ENCODE measurements at places on chromosomes 5 and 9.

- DNase-seq = peak; percentile 26
Measured at GRCh38 chr5:156920042-156920860, 42.8 kb downstream of the TIMD4 start.

GRCh38 chr9:78005231-78006002 lies 26.2 kb downstream of the GNAQ start:
- DNase-seq = no peak

DNA sequence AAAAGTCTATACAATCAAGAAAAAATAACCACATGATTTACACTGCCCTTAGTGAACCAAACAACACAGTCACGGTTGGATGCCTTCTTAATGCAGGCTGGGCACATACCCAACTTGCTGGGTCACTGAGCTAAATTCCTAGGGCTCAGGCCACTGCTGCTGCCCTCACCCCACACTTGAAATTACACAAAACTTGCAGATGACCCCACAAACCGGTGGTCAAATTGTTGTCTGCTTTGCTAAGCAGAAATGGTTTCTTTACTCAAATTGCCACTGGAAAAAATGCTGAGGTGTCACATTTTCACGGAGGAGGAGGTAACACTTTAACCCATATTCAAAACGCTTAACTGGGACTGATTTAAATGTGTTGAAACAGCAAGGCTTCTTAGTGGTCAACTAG lies 62.4 kb downstream of the HMHB1 start:
- DNase-seq = peak; percentile 68

DNA sequence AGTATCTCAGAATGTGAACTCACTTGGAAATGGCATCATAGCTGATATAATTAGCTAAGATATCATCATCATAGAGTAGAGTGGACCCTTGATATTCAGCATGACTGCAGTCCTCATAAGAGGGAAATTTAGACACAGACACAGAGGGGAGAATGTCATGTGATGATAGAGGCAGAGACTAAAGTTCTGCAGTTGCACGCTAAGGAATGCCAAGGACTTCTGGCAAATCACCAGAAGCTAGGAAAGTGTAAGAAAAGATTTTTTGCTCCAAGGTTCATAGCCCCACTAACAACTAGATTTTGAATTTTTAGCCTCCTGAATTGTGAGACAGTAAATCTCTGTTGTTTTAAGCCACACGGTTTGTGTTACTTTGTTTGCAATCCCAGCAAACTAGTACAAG lies 612.6 kb upstream of the ST8SIA4 start:
- no peak for DNase-seq

DNA sequence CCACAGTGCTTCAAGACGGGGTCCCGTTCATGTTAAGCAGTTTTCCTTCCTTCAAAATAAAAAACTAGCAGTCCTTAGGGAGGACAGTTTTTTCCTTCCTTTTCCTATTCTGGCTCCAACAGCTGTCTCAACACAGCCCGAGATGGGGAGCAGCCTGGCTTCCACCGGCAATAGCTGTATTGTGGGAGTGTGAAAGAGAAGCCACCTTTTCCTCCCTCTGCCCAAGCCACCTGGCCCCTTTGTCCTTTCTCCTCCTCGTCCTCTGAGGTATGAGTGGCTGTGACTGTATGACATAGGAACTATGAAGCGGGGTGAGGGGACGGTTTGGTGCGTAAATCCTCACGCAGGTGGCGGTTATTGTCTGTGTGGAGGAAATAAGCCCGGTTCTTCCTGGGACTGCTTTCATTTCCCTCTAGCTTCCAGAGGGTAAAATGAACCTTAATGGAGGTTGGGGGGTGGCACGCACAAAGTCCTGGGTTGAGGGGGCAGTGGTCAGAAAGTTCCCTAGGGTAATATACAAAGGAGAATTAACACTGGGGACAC lies 292.0 kb upstream of the DMRT1 start:
- DNase-seq = no peak

GRCh38 chr5:73176250-73176649 lies 3.3 kb downstream of the TMEM174 start:
- peak; percentile 8 for DNase-seq

- no peak for DNase-seq
Measured at GRCh38 chr9:91047993-91048607, 246.5 kb downstream of the SYK start.

DNA sequence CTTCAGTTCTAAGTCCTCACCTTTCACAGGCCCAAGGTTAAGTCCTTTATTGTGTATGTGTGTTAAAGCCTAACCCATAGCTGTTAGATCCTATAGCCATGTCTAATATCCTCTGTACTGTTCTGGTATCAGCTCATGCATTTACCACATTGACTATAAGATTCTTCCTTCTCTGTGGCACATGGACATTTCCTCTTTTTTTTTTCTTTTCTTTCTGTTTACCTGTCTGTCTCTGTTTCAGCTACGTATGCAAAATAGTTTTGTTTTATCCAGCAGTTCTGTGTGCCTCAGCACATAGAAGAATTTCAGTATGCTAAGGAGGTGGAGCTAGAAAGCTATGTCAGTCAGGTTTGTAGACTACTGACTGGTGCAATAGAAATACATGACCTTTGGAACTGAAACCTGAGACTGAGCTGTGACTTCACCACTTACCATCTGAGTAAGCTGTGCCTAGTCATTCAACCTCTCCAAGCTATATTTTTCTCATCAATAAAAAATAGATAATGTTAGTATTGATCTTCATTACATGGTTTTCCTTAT lies 155.6 kb upstream of the VLDLR start:
- DNase-seq = peak; percentile 87

DNA sequence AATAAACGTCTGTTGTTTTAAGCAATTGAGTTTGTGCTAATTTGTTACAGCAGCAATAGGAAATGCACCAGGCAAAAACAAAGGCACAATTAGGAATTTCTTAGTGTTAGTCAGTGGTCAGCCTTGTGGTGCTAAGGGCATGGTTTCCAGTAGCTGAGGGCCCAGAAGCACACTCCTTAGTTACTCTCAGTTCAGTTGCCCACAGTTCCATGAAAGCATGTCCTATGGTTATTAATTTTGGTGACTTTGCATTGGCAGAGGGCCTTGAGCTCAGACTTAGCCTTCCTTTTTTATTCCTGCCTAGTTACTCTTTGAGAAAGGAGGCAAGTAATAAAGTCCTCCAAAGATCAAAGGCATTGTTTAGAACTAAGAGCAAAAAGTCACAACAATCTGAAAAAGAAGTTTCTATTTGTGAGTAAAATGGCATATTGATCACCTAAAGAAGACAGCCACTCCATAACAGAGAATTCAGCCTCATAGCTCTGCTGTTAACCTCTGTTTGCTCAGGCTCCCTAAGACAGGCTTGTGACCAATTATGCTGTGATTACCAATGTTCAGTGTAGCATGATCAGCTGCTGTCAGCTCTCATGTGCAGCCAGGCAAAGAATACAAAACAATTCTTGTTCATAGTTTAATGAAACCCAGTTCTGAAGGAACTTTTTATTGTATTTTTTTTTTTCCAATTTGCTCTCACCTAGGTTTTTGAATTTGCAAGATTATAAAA lies 57.0 kb upstream of the MROH2B start:
- DNase-seq = peak; percentile 86

GRCh38 chr5:19713740-19714139 lies 274.3 kb downstream of the CDH18 start:
- DNase-seq = no peak

DNA sequence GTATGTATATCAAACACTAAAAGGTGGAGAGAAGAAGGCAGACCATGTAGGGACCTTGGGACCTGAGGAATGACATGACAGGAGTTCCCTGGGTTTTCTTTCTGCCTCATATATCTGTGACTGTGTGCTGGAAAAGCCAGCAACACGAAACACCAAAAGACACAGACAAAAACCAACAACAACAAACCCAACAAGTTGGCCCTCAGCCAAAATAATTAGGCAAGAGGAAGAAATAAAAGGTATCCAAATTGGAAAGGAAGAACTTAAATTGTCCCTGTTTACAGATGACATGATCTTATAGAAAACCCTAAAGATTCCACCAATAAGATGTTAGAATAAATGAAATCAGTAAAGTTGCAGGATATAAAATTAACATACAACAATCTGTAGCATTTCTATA lies 21.7 kb downstream of the ABO start:
- no peak for DNase-seq
